ENCODE measurements at places on chromosomes 3 and 15. TPM values are rescaled to one million over a fixed set of nuclear protein-coding genes. Genes with fewer than 3 reads are reported as not detected.
A peak's percentile ranks its signal among the peaks of the same experiment; 100 is the strongest.

- no peaks in the 10 kb centered on the region for H3K27me3 ChIP-seq
- no peak for DNase-seq
- no peak overlapping the region for H3K27ac ChIP-seq
- H3K4me1 ChIP-seq: no peaks in the 10 kb centered on the region
Measured at GRCh38 chr3:53707222-53707621, 139.0 kb downstream of the CHDH start.

DNA sequence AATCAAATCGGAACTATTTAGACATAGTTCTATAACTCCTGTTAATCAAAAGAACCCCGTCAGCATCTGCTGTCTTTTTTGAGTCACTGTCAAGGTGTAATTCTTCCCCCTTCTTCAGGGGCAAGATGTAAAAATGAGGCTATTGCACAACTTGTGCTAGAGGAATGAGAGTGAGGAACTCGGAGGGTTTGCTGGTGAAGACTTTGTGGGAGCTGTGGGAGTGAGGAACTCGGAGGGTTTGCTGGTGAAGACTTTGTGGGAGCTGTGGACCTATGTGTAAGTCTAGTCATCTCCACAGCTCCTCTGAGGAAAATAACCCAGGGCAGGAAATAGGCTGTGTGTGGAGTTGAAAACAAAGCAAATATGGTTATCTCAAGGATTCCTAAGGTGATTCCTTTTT, 2.5 kb upstream of the CERS3 start:
- no peaks in the 10 kb centered on the region for H3K36me3 ChIP-seq
- H3K27me3 ChIP-seq: no peaks in the 10 kb centered on the region
- no peak overlapping the region for H3K27ac ChIP-seq

DNA sequence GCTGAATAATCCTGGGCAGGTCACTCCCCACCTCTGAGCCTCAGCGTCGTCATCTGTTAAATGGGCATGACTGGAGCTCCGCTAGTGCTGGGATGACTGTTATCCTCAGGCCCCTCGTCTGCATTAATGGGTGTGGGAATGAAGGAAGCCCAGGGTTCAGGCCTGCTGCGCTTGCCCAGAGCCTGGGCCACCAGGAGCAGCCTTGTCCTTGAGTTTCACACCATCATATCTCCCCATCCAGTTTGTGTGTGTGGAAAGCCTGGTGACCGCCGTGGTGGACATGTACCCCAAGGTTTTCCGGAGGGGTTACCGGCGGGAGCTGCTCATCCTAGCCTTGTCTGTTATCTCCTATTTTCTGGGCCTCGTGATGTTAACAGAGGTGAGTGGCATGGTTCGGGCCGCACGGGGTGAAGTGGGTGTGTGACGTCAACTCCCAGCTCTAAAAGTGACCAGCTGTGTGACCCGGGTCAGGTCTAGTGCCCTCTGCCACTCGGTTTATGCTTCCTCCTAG, 63.5 kb upstream of the SLC6A1 start:
- H3K4me1 ChIP-seq: no peaks in the 10 kb centered on the region
- no peak for DNase-seq
- no peaks in the 10 kb centered on the region for H3K36me3 ChIP-seq
- no peak overlapping the region for H3K27ac ChIP-seq
- H3K27me3 ChIP-seq: no peaks in the 10 kb centered on the region

- peaks cover 6% of the 10 kb centered on the region for H3K4me1 ChIP-seq
- H3K27ac ChIP-seq: no peak overlapping the region
- H3K4me3 ChIP-seq: peak overlapping the region; percentile 55
- H3K27me3 ChIP-seq: no peaks in the 10 kb centered on the region
- no peak for DNase-seq
Measured at GRCh38 chr15:66294157-66294931, 976 bp downstream of the DIS3L start.

DNA sequence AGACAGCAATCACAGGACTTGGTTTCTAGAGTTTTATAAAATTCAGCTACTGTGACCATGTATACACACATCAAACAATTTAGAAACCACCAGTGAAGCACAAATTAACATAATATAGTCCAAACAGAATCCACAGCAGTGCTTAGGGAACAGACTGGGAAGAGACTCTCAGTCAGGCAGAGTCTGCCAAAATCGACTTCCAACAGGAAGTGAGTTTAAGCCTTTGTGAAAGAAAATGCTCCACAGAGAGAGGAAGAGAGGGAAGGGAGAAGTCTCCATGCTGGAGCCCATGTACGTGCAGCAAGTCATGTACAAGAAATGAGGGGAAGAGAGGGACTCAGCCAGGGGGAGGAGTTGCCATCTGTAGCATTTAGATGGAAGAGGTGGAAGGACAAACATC, 172.6 kb downstream of the IL5RA start:
- no peak overlapping the region for H3K27ac ChIP-seq
- no peak for DNase-seq
- no peaks in the 10 kb centered on the region for H3K36me3 ChIP-seq
- H3K4me1 ChIP-seq: no peaks in the 10 kb centered on the region

DNA sequence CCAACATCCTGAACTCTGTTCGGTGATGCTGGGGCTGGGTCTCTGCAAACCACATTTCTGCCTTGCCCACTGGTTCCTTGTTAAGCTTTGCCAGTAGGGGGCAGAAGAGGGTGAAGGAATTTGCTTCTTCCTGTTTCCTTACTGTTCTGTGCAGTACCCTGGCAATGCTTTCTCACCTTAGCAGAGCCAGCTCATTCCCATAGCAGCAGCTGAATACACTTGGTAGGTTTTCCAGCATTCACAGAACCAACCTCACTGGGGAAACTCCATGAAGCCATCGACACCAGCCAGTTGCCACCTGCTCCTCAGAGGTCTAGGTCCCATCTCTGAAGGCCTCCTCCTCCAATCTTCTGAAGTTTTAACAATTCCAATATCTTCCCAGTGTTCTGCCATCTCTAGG, 308.4 kb downstream of the PDCD6IP start:
- H3K36me3 ChIP-seq: no peaks in the 10 kb centered on the region
- DNase-seq: peak; percentile 73
- H3K27ac ChIP-seq: no peak overlapping the region
- H3K27me3 ChIP-seq: no peaks in the 10 kb centered on the region

GRCh38 chr3:133256787-133257483, 142.9 kb upstream of the BFSP2 start:
- no peaks in the 10 kb centered on the region for H3K4me1 ChIP-seq
- H3K36me3 ChIP-seq: no peaks in the 10 kb centered on the region
- H3K4me3 ChIP-seq: no peak overlapping the region
- no peak overlapping the region for H3K27ac ChIP-seq

GRCh38 chr3:141738891-141739363, 829 bp downstream of the RNF7 start:
- DNase-seq: no peak
- peak overlapping the region; percentile 97 for H3K4me3 ChIP-seq
- no peaks in the 10 kb centered on the region for H3K27me3 ChIP-seq
- H3K4me1 ChIP-seq: no peaks in the 10 kb centered on the region
- H3K27ac ChIP-seq: peak overlapping the region; percentile 93
- peaks cover 12% of the 10 kb centered on the region for H3K36me3 ChIP-seq

- H3K4me1 ChIP-seq: no peaks in the 10 kb centered on the region
- no peak overlapping the region for H3K27ac ChIP-seq
- H3K4me3 ChIP-seq: no peak overlapping the region
- no peak for DNase-seq
Measured at GRCh38 chr15:24607636-24608035, 67.9 kb upstream of the NPAP1 start.

GRCh38 chr3:128949158-128949557, 44.7 kb downstream of the CFAP92 start:
- H3K27me3 ChIP-seq: no peaks in the 10 kb centered on the region
- H3K27ac ChIP-seq: no peak overlapping the region
- H3K4me3 ChIP-seq: no peak overlapping the region

DNA sequence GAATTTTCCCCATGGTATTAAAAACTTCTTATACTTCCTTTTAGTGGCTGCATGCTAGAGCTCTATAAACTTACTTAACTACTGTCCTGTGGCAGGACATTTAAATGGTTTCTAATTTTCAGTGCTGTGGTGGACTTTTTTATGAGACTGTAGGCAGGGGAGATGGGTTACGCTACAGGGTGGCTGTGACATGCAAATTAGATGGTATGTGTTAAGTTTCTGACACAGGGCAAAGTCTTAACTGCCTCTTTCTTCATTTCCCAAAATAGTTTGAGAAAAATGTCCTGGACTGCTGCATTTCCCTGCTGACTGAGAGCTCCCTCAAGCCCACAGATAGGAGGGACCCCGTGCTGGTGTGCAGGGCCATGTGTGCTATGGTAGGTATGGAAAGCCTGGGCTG, 22.0 kb downstream of the TGM4 start:
- no peak overlapping the region for H3K27ac ChIP-seq
- no peaks in the 10 kb centered on the region for H3K27me3 ChIP-seq
- no peak overlapping the region for H3K4me3 ChIP-seq
- no peak for DNase-seq
- peaks cover 13% of the 10 kb centered on the region for H3K4me1 ChIP-seq

DNA sequence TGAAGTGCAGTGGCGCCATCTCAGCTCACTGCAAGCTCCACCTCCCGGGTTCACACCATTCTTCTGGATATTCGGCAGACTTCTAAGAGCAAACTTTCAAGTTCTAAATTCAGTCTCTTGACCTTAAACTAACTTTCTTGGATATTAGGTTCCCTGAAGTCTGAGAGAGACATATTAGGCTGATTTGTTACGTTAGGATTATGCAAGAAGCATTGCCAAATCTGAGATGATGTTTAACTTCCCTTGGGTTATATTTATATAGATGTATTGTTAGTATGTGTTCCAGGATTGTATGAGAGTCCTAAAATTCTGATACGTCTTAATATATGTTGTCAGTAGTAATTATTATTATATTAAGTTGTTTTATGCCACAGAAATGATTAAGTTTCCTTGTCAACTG, 80.1 kb downstream of the SLC6A1 start:
- H3K27ac ChIP-seq: no peak overlapping the region
- no peaks in the 10 kb centered on the region for H3K27me3 ChIP-seq
- H3K4me3 ChIP-seq: no peak overlapping the region
- no peaks in the 10 kb centered on the region for H3K36me3 ChIP-seq
- no peak for DNase-seq

CP gene
- total RNA-seq: 2.6 TPM

SEMA7A gene
- total RNA-seq: 15.0 TPM

RPP25 gene
- 19.4 TPM for total RNA-seq

SLC6A11 gene
- 0.88 TPM for total RNA-seq

AQP9 gene
- not detected for total RNA-seq

MYLK gene
- 15.5 TPM for total RNA-seq

LRRC31 gene
- not detected for total RNA-seq

ACAD11 gene
- 11.0 TPM for total RNA-seq

FETUB gene
- total RNA-seq: not detected
